GF-D8 (cell line): ENCODE measurements at places on chromosomes 13 and 19.

GRCh38 chr13:98765996-98766519 lies 13.6 kb upstream of the SLC15A1 start:
- no peak for DNase-seq

DNA sequence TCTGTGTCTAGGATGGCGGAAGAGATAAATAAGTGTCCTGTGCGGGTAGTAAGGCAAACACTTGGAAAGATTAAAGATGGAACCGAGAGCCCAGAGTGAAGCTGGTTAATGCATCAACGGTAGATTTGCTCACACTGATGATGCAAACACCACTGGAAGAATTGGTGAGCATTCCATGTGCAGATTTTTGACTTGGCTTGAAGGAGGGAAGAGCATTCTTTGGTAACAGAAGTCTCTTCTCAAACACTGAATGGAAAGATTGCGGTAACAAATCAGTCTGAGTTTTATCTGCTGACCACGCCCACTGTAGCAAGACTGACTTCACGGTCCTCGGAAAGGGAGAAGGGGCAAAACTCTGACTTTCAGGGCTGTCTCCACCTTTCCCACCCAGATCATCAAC lies 112.5 kb downstream of the COL4A1 start:
- no peak for DNase-seq

DNA sequence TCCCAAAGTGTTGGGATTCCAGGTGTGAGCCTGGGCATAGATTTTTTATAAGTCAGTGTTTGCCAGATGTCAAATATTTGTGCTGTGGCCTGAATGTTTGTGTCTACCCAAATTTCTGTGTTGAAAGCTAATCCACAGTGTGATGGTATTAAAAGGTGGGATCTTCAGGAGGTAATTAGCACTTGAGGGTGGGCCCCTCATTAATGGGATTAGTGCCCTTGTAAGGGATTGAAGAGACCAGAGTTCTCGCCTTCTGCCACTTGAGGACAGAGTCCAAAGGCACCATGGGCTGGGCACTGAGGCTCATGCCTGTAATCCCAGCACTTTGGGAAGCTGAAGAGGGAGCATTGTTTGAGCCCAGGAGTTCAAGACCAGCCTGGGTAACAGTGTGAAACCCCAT lies 9.7 kb upstream of the FBXO17 start:
- no peak for DNase-seq

GRCh38 chr19:46213156-46213555 lies 16.4 kb upstream of the IGFL1 start:
- DNase-seq, result no peak

DNA sequence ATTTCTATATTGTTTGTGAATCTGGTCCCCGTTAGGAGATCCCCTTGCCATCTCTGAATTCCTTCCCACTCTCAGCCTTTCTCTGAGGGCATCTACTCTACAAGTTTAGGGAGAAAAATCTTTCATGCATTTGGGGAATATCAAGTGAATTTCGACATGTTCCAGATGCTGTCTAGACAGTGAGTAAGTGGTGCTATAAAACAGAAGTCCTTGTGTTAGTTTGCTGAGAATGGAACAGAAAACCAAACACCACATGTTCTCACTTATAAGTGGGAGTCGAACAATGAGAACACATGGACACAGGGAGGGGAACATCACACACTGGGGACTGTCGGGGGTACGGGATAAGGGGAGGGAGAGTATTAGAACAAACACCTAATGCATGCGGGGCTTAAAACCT lies 5.1 kb downstream of the OR7A10 start:
- DNase-seq, result no peak

GRCh38 chr13:65784088-65784816 lies 1445.9 kb downstream of the PCDH9 start:
- no peak for DNase-seq

DNA sequence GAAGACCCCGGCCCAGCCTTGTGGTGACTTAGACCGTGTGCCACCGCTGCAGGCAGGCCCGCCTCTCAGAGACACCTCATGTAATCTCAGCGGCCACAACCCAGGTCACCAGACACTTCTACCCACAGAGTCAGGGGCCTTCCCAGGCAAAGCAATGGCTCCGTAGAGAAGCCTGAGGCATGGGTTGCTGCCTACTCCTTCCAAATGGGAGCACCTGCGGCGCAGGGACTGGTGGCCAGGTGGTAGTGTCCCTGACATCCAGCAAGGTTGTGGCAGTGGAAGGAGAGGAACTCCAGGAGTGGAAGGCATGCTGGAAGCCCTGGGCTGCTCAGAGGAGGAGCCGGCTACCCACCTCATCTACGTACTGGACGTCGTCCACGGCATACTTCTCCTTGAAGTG lies 21.0 kb downstream of the PEPD start:
- no peak for DNase-seq

DNA sequence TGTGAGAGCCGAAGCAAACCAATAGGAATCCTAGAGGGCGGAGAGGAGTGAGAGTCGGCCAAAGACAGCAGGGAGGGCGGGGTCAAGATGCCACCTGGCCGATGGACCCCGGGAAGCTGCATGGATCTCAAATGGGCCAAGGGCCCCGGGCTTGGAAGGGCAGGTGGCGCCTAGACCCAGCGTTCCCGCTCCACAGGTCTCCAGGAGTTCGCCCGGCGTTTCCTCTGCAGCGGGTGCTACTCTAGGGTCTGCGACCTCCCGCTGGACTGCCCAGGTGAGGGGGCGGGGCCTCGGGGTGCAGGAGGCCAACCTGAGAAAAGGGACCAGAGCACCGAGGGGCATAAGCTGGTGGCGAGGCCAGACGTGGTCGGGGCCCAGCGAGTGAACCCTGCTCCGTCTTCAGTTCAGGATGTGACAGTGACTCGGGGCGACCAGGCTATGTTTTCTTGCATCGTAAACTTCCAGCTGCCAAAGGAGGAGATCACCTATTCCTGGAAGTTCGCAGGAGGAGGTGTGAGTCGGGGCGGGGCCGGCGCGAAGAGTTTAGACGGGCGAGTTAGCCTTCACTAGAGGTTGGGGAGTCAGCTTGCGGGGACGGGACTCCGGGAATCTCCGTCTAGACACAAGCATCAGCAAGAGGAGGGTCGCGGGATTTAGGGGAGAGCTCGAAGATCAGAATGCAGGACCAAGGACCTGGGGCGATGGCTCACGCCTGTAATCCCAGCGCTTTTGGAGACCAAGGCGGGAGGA lies 9.9 kb downstream of the SPACA6 start:
- DNase-seq, result no peak

- DNase-seq, result no peak
Measured at GRCh38 chr13:113862931-113863523, 849 bp downstream of the GAS6 start.

GRCh38 chr13:33617055-33617454 lies 200.9 kb upstream of the RFC3 start:
- DNase-seq, result no peak
